NCI-H1417 treated with DMSO at 0.1 percent for 48 hours (cell line): ENCODE measurements at places on chromosomes 4 and X.

DNA sequence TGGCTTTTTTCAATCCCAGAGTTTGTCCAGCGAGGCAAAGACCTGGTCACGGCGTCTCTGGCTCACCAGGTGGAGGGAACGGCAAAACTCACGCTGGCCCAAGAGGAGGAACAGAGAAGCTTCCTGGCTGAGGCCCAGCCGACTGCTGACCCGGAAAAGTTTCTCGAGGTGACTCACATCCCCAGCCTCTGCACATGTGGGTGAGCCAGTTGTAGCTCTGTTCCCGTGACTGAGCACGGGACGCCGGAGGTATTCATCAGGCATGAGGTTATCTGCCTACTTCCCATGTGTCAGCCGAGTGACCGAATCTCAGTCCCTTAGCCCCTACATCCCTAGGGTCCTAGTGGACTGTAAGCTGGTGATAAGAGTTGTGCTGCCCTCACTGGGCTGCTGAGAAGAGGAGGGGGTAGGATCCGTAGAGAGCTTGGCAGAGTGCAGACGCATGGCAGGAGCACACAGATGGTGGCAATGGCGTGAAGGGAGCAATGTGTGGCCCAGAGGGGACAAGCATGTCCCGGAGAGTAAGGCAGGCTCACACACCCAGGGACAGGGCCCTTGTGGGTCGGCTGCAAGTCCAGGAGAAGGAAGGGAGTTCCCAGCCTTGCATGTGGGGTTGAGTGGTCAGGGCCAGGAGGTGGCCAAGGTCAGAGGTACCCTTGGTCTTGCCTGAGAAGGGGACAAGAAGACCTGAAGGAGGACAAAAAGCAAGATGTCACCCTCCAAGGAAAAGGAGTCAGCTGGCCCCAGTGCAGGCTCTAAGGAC, 42.9 kb downstream of the EVC start:
- DNase-seq: no peak

GRCh38 chr4:99564921-99565320, 1.1 kb upstream of the TRMT10A start:
- no peak for DNase-seq

DNA sequence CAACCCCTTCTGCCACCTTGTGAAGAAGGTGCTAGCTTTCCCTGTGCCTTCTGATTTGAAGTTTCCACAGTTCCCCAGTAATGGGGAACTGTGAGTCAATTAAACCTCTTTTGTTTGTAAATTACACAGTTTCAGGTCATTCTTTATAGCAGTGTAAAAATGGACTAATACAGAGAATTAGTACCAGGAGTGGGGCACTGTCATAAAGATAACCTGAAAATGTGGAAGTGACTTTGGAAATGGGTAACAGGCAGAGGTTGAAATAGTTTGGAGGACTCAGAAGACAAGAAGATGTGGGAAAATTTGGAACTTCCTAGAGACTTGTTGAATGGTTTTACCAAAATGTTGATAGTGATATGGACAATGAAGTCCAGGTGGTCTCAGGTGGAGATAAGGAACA, 131.0 kb upstream of the HAND2 start:
- no peak for DNase-seq

- DNase-seq: no peak
Measured at GRCh38 chr4:16659694-16660093, 238.8 kb downstream of the LDB2 start.

DNA sequence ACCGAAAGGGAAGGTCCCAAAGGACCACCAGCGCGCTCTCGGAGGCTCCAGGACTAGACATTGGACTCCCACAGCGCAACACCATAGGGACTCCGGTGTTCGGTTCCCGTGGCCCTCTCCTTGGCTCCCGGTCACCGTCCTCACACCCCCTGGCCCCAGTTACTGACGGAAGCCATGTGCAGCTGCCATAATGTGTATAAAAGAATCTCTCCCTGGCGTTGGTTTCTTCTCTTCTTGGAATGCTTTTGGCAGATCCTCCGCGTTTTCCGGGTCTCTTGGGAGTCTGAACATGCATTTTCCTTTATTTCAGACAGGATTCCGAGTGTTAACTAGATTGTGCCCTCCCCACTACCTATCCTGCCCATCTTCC, 69.8 kb downstream of the FBXO8 start:
- DNase-seq: no peak

GRCh38 chr4:175947117-175947722, 118.4 kb upstream of the WDR17 start:
- no peak for DNase-seq

DNA sequence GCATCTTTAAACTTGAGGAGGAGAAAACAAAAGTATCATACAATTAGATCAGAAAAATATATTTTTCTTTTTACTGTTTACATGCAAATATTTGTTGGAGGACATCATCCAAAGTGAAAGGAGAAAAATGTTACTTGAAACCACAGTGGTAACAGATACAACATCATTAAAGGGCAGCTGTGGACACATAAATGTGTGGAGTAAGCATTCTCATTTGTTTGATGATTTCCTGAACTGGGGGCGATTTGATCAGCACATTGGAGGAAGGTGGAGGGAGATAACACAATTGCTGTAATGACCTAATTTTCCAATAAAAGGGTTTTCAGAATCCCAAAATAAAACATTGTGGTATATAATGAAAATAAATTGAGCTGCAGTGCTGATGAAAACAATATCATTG, 314.5 kb upstream of the HS3ST1 start:
- no peak for DNase-seq

DNA sequence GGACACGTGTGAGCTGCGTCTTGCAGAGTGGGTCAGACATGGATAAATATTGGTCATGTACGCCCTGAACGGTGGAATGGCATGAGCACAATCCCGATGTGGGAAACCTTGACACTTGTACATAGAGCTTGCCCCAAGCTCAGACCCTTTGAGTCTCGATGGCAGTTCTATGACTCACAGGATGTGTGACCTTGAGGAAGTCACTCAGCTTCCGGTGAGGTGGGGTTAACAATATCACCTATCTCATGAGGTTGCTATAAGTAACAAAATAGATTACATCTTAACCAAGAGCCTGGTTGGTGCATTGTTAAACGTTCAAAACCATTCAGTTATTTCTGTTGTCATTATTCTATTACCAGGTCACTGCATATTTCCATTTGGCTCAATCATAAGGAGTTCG, 109.1 kb upstream of the TBL1X start:
- no peak for DNase-seq

DNA sequence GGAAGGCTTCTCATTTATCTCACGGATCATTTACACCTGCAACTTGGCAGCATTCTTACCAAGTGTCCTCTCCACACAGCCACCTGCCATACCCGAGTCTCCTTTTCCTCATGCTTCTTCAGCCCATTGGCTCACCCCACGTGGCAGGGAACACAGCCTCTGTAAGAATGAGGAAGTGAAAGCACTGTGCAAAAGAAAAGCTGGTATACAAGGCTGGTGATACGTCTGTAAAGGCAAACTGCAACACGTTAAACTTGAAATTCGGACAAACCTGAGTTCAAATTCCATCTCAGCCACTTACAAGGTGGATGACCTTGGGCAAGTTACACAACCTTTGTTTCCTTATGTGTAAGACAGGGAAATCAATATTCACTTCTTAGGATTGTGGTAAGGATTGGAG, 164.0 kb upstream of the RASGEF1B start:
- DNase-seq: no peak

DNA sequence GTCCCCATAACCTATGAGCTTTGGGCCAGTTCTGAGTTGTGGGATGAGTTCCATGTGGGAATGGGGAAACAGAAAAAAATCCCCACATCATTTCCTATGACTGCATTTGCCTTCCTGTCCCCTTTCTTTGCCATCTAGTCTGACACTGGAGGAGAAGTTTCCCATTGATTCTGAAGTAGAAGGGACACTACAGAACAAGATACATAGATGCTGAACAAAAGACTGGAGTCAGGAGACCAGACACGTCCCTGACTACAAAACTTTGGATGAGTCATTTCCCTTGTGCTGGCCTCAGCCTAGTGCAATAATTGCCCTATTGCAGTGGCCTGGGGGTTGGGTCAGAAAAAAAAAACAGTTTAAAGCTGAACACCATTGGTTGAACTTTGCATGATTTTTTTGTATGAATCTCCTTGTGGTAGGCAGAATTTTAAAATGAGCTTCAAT, 22.1 kb downstream of the BEX3 start:
- no peak for DNase-seq

GRCh38 chr4:7068279-7068842, 497 bp upstream of the GRPEL1 start:
- no peak for DNase-seq

GRCh38 chr4:41320278-41320677, 63.5 kb downstream of the UCHL1 start:
- no peak for DNase-seq

DNA sequence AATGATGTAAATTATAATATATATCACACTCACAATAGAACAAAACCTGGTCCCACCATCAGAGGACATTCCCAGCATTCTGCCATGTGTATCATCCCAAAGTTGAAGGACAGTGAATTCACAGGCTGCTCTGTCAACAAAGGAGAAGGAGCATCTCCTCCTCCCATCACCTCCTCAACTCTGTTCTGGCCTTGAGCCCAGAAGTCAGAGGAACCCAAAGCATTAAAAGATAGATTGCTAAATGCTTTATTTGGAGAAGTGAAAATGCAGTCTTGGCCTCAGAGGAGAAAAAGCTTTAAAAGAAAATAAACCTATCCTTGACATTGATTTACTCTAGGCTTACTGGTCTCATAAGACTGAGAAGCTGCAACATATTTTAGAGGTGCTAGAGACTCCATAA, 268.8 kb upstream of the RASGEF1B start:
- no peak for DNase-seq

DNA sequence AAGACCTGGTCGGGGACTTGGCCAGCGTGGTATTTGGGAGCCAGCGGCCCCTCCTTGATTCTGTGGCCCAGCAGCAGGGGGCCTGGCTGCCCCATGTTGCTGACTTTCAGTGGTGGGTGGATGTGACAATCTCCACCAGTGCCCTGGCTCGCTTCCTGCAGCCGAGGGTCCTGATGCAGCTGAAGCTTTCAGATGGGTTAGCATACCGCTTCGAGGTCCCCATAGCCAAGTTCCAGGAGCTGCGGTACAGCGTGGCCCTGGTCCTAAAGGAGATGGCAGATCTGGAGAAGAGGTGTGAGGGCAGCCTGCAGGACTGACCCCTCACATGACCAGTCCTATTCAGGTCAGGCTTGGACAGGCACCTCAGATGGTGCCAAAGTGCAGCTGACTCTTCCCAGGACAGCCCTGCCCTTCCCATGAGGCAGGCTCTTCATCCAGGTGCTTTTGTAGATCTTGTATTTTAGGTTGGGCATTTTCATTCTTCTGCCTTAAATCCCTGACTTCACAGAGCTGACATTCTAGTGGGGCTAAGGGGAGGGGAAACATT, 15.1 kb downstream of the LNX1 start:
- DNase-seq: no peak

- no peak for DNase-seq
Measured at GRCh38 chr4:978957-979701, 5.8 kb upstream of the DGKQ start.

- DNase-seq: no peak
Measured at GRCh38 chrX:102860235-102860634, 76.8 kb upstream of the RAB40AL start.

DNA sequence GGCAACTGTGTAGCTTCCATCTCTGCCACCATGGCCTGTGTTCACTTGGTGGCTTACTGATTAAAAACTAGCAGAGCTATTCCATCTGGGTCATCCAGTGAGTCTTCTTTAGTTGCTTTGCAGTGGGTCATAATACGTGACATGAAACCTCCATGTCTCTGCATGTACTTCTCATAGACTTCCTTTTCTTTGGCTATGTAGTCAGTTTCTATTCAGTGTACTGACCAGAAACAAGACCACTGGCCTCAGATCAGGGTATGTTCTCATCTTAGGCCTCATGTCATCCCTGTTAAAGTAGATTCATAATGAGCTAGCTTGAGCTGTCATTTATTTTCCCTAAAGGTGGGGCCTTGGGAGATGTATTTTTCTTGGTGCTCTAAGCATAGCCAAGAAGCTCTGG, 195.2 kb downstream of the CCNG2 start:
- DNase-seq: no peak

DNA sequence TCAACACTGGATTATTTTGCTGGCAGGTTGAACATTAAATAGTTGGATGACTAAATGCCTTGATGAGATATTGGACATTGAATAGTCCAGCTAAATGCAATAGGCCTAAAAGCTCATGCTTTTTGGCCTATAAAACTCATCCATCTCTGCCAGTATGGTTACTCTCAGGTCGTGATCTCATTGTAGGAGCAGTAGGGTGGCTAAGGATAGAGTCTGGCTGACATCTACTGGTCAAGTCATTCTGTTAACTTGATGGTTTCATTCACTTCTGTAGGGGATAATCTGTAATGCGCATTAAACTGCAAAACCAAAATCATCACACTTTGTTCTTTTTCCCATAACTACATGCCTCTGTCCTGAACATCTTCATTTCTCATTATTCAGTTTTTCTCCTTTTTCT, 227.0 kb downstream of the DKK2 start:
- no peak for DNase-seq

DNA sequence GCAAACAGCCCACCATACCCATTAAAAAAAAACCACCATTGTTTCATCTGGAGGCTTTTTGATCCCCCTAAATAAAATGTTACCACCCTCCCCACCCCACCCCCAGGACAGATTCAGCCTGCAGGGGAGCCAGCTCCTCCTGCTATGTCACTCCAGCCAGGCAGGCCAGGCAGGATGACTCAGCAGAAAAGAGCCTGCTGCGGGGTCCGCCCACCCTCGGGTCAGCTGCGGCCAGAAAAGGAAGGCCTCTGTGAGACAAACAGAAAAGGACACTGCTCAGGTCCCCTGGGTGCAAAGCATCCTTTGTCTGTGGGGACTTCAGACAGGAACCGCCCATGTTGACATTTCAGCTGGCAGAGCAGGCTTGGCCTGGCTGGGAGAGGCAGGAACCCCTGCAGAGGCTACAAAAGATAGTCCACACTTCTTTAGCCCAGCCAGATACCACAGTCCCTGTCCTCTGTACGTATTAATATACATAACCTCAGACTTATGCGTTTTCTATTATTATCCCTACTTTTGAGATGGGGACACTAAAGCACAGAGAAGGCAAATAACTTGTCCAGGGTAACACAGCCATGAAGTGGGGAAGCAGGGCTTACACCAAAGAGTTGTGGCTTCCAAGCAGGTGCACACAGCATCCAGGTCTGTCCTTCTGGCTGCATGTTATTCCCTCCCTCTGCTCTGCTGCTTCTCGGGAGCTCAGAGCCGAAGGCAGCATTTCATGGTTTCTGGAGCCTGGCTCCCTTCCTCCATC, 147.7 kb downstream of the CPEB2 start:
- peak; percentile 20 for DNase-seq
